HS-5 (cell line): ENCODE measurements at places on chromosomes 16 and 17.
A peak's percentile ranks its signal among the peaks of the same experiment; 100 is the strongest.

GRCh38 chr16:13437413-13437795, 482.6 kb upstream of the ERCC4 start:
- no peak for DNase-seq

GRCh38 chr16:2852731-2853507, 5.1 kb downstream of the PRSS22 start:
- DNase-seq: no peak

DNA sequence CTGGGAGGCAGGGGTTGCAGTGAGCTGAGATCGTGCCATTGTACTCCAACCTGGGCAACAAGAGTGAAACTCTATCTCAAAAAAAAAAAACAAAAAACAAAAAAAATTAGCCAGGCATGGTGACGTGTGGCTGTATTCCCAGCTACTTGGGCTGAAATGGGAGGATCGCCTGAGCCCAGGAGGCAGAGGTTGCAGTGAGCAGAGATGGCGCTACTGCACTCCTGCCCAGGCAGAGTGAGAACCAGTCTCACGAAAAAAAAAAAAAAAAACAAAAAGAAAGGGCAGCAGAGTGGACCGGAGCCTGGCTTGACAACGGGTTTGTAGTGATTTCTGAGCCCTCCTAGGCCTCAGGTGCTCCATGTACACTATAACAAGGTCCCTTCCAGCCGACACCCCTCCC, 33.1 kb downstream of the PEMT start:
- DNase-seq: no peak

DNA sequence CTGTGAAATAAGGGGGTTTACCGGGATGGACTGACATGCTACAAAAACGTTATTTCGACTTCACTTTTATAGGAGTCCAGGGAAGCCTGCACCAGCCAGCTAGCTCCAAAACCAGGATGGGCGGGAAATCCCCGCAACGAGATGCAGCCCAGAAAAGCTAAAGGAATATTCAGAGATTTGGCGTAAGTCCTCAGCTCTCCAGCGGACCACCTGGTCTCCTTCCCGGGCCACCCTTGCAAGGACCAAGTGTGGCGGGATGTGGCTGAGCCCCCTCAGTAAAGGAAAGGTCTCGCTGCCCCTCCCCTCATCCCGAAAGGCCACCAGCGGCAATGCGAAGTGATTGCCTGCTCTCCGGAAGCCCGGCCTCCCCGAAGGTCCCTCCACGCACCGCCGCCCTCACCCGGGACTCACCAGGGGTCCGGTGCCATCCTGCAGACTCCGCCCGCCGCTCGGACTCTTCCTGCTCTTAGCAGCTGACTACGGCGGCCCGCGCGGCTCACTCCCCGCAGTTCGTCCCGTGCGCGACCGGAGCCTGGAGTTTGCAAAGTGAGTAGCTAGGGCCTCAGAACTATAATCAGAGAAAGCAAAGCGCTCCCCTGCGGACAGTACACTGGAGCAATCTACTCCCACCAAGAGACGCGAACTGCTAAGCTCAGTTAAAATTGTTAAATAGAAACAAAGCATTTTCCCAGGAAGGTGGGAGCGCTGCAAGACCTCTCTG, at the start of gene STX8:
Gene STX8 (minus strand): TSS at position 440 of the 721 bp plus-strand sequence. CDS start 12 bp downstream, at position 428.
- DNase-seq: peak; percentile 45

GRCh38 chr17:29331075-29331707, 37.2 kb upstream of the NUFIP2 start:
- DNase-seq: no peak
